ENCODE measurements at places on chromosomes 4 and X. TPM values are rescaled to one million over a fixed set of nuclear protein-coding genes. Genes with fewer than 3 reads are reported as not detected.
A peak's percentile ranks its signal among the peaks of the same experiment; 100 is the strongest.

DNA sequence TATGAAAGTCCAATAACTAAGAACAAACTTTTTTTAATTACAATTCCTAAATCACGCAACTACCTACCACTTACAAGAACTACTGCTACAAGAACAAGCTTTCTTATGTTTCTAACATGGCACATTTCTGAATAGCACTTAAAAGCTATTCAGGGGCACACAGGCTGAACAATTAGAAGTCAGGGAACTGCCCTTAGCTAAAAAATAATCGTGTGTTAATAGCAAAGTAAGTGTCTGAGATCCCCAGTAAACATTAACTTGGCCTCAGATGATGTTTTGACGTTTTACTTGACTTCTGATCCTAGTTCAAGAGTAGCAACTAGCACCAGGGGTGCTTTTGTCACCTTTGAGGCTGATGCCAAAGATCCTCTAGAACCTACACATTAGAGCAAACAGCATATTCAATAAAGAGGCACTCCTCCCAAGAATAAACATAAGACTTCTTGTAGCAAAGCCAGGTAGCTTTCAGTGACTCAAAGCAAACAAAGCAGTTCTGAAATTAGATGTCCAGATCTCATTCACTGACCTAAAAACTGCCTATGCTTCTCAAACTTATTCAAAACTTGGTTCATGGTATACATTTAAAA lies 16.2 kb downstream of the SPOCK3 start:
- H3K4me3 ChIP-seq: no peak overlapping the region
- no peaks in the 10 kb centered on the region for H3K27me3 ChIP-seq
- H3K4me1 ChIP-seq: peaks cover 11% of the 10 kb centered on the region

The RS1 gene
- total RNA-seq: not detected

The SERTM2 gene
- total RNA-seq: 0.59 TPM

DNA sequence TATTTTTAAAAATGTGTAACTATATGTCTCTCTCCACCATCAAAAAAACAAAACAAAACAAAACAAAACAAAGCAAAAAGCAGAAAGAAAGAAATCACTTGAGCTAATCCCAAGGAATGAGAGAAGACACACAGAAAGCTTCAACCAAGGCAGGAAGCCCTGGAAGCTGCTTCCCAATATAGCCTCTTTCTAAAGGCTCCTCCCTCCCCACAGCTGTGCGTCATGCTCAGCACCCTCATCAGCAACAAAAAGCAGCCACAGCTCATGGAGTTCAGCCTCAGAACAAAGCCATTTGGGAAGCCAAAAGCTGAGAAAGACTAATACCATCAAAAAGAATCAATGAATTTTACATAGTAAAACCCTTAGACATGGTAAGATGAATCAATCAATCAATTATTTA lies 501.6 kb upstream of the SMIM31 start:
- no peaks in the 10 kb centered on the region for H3K36me3 ChIP-seq
- no peak overlapping the region for H3K4me3 ChIP-seq
- peaks cover 9% of the 10 kb centered on the region for H3K4me1 ChIP-seq
- no peaks in the 10 kb centered on the region for H3K27me3 ChIP-seq
- peak; percentile 76 for DNase-seq

DNA sequence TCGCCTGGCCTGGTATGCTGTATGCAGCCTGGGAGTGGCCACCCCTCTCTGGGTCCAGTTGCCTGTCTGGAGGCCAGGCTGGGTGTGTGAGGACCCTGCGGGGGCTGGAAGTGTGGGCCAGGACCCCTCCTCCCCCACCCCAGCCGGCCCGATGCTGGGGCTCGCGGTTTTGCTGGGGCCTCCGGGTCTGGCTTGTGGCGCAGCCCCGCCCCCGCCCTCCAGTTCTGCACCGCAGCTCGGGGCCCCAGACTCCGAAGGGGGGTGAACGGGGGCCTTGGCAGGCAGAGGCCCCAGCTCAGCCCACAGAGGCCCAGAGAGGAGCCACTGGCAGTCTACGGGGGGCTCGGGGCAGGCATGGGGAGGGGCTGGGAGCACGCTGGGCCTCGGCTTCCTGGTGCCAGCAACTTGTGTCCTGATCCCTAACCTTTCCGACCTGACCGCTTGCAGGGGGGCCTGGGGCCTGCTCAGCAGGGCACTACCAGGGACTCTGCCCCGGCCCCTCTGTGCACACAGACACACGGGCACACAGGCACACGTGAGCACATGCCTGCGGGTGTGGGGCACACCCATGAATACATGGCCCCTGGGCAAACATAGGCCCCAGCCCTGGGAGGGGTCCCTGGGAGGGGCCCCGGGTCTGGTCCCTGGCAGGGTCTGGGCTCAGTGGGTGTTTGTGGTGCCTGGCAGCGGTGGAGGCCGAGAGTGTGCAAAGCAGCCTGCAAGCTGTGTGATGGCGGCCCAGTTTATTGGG lies 21.4 kb upstream of the FGFR3 start:
- no peaks in the 10 kb centered on the region for H3K36me3 ChIP-seq
- H3K4me3 ChIP-seq: no peak overlapping the region
- peaks cover 12% of the 10 kb centered on the region for H3K4me1 ChIP-seq
- no peaks in the 10 kb centered on the region for H3K27me3 ChIP-seq

- H3K36me3 ChIP-seq: no peaks in the 10 kb centered on the region
- H3K4me3 ChIP-seq: no peak overlapping the region
- H3K27me3 ChIP-seq: no peaks in the 10 kb centered on the region
- no peak overlapping the region for H3K27ac ChIP-seq
- peak; percentile 17 for DNase-seq
Measured at GRCh38 chr4:62952366-62952765, 1456.9 kb downstream of the TECRL start.

GRCh38 chr4:66577922-66578321 lies 907.6 kb upstream of the EPHA5 start:
- H3K27me3 ChIP-seq: no peaks in the 10 kb centered on the region
- DNase-seq: no peak
- no peaks in the 10 kb centered on the region for H3K36me3 ChIP-seq
- H3K4me3 ChIP-seq: no peak overlapping the region
- no peaks in the 10 kb centered on the region for H3K4me1 ChIP-seq

The P2RY8 gene
- not detected for total RNA-seq

DNA sequence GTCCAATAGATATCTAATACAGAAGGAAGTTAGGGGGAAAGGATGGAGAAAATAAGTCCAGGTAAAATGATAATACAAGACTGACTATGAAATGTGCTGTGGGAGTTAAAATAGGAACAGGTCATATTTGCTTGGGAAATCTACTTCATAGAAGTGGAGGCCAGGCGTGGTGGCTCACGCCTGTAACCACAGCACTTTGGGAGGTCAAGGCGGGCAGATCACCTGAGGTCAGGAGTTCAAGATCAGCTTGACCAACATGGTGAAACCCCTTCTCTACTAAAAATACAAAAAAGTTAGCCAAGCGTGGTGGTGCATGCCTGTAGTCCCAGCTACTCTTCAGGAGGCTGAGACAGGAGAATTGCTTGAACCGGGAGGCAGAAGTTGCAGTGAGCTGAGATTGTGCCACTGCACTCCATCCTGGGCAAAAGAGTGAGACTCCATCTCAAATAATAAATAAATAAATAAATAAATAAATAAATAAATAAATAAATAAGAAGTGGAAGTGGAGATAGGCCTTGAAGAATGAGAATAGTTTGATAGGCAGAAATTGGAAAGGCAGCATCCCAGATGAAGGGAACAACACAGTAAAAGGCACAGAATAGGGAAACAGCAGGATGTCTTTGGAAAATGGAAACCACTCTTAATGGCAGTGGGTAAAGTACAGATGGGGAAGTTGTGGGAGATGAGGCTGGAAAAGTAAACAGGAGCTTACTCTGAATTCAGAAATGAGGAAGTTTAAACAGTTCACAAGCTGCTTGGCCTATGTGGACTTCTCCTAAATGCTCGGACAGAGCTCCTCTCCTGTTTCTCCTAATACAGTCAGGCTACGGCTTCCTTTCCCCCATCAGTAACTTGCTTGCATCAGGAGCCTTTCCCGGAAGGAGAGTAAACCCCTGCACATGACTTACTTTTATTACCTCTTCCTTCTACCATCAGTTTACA lies 15.1 kb upstream of the GK start:
- H3K27me3 ChIP-seq: no peaks in the 10 kb centered on the region
- H3K27ac ChIP-seq: no peak overlapping the region
- DNase-seq: no peak
- no peak overlapping the region for H3K4me3 ChIP-seq

DNA sequence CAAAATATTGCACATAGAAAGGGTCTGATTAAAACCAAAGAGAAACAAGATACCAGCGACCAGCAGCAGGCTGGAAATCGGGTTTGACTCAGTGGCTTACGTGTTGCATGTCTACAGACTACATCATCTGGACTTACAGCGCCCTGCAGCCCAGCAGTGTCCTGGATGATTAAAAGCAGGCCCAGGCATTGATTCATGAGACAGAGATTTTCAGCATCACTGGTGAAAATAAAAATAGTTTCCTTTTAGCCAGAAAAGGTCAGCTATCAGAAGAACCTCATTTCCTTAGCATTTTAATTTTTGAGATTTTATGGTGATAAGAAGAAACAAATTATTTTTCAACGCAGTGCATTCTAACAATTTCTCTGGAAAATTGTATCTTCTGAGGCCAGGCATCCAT lies 190.6 kb downstream of the PTTG2 start:
- H3K4me1 ChIP-seq: no peaks in the 10 kb centered on the region
- H3K4me3 ChIP-seq: no peak overlapping the region
- no peak overlapping the region for H3K27ac ChIP-seq
- DNase-seq: no peak

The HERC5 gene
- 23.0 TPM for total RNA-seq

- H3K4me3 ChIP-seq: no peak overlapping the region
- H3K36me3 ChIP-seq: no peaks in the 10 kb centered on the region
- no peaks in the 10 kb centered on the region for H3K27me3 ChIP-seq
- no peaks in the 10 kb centered on the region for H3K4me1 ChIP-seq
Measured at GRCh38 chrX:132452911-132453550, 35.8 kb downstream of the MBNL3 start.

DNA sequence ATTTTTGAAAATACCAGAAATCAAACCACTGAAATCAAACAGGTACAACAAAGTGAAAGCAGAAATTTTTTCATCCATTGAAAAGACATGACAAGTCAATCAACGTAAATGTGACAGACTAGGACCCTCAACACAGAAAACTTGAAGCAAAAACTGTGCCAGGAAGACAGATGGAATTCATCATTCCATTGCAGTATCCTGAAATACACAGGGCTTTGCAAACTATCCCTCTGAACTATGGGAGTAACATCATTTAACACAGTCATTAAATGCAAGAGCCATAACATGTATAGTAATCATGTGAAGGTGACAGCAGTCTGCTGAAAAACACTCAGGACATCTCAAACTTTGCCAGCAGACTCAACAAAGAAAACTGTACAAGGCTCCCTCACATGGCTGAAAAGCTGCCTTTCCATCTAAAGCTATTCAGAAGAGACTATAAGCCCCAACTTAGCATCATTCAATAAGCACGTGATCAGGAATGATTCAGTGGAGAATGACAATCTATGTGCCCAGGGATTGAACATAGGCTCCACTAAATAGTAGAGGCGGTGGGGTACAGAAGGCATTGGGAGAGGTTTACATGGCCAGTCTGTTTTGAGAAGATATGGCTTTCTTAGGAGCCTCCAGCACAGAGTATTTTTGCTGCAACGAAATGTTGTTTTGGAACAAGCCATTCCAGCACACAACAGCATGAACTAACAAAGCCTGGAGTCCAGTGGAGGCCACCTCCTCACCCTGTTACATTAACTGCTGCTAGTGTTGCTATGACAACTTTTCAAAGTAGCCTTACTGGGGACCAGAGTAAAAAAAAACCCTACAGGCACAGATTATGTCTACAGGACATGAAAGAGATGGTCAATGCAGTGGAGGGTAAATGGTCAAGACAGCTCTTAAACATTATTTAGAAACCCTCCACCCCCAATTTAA lies 274.5 kb upstream of the NOCT start:
- no peak overlapping the region for H3K27ac ChIP-seq
- no peaks in the 10 kb centered on the region for H3K27me3 ChIP-seq
- no peaks in the 10 kb centered on the region for H3K4me1 ChIP-seq

DNA sequence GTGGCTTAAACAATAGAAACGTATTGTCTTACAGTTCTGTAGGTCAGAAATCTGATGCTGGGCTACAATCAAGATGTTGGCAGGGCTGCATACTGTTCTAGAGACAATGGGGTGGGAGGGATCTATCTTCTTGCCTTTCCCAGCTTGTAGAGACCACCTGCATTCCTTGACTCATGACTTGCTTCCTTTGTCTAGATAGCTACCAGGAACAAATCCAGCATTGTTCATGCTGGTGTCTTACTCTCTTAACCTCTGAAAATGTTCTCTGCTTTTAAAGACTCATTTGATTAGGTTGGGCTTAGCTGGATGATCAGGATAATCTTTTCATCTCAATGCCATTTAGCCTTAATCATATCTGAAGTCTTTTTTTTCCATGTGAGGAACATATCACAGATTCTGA lies 169.0 kb downstream of the ZNF330 start:
- no peaks in the 10 kb centered on the region for H3K27me3 ChIP-seq
- H3K27ac ChIP-seq: no peak overlapping the region
- H3K36me3 ChIP-seq: no peaks in the 10 kb centered on the region
- H3K4me3 ChIP-seq: no peak overlapping the region
- DNase-seq: peak; percentile 34

DNA sequence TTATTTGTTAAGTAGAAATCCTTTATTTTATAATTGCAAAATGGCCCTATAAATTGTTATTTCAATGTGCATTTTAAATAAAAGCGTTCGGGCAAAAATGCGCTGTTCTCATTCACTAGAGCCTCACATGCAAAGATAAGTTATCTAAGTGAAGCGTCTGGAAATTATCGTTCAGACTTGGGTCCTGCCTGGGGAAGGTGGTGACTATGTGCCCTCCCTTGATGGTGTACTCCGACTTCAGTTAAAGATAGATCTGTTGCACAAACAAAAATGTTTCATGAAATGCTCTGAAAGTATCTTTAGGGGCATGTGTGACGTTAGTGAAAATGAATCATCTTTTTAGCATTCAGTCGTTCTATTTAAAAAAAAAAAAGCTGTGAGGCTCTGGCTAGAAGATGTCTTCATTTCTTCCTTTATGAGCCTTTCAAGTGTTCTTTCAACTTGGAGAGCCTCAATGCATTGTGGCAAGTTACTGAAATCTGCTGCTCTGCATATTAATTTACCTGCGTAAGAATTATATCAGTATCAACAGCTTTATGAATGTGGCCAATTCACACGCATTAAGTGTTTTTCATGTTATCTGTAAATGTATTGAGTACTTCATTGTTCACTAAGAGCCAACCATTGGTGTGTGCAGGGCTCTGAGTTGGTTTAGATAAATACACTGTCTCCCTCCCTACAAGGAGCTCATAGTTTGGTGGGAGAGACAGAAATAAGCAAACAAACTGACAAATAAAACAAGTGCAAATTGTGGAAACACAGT lies 83.0 kb downstream of the AFF1 start:
- no peaks in the 10 kb centered on the region for H3K27me3 ChIP-seq
- DNase-seq: no peak
- peaks cover 50% of the 10 kb centered on the region for H3K4me1 ChIP-seq
- no peak overlapping the region for H3K4me3 ChIP-seq

GRCh38 chrX:75276666-75277065 lies 2.8 kb downstream of the UPRT start:
- H3K4me1 ChIP-seq: peaks cover 19% of the 10 kb centered on the region
- no peak for DNase-seq
- H3K27me3 ChIP-seq: no peaks in the 10 kb centered on the region
- no peak overlapping the region for H3K4me3 ChIP-seq
